Hematopoietic multipotent progenitor cell (in vitro differentiated cells): ENCODE measurements at places on chromosomes 1 and 21.

DNA sequence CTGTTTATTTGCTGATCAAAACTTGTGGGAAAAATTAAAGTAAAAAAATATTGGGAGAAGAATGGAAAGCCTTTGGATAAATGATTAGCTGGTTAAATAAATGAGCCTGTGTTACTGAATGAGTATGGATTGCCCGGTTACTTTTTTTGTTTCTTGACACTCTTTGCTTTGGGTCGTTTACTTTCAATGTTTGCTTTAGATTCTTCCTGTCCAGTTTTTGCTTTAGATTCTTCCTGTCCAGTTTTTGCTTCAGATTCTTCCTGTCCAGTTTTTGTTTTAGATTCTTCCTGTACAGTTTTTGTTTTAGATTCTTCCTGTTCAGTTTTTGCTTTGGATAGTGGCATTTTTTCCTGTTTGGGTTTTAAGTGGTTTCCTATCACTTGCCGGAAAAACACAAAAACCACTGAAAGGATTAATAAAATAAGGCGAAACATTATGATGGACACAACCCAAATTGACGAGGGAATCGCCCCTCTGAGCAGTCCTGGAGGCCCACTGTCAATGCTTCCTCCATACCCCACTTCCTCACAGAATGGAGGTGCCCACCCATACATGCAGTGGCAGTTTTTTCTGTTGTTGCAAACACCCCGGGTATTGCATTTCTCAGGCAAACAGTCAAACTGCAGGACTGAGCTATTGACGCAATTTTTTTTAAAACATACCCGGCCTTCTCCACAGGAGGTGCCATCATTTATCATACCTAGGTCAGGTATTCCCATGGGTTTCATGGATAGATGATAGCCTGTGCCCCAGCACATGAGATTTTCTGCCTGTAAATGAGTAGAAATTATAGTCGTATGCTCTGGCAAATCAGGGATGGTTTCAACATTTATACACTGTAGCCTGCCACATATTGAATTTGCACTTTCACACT is 2.3 kb downstream of the ADAM30 start:
- DNase-seq: no peak

DNA sequence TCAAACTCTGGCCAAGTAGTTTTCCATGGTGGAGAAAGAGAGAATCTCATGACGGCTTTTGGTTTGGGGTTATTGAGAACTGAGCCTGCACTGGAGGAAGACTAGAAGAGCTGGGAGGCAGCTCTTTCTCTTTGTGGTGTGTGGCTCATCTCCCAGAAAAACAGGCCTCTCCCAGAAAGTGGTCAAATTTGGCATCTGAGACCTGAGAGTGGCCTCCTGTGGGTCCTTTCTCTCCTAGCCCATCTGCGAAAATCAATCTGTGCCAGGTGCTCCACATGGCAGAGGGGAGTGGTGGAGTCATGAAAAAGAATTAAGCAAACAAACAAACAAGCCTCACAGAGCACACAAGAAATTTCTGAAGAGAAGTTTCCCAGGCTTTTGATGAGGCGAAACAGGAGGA is 305.0 kb downstream of the ST6GALNAC3 start:
- DNase-seq: no peak

- no peak for DNase-seq
These were observed 95.6 kb upstream of the SNX7 start for GRCh38 chr1:98565951-98566350.

DNA sequence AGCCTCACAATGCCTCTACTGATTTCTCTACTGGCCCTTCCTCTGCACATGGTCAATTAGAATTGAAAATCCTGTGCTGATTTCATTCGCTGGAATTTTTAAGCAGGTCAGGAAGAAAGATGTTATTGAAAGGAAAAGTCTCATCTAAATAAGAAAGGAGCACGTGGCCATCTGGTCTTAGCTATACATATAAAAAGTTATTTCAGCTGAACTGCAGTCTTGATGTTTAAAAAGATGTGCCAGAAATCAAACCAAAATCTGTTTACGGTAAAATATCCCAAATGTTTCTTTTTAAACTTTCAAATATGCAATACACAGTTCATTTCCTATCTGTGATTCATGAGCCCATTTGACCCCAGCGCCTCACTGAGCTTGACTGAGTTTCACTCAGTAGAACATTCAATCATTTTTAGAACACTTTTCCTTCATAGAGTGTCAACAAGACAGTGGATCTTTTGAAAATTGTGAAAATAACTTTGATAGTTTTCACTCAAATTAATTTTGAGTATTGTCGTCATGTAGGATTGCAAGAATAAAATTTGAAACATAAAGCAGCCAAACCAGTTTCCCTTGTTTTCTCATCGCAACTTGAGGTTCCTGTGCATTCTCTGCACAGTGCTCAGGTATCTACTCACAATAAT is 293.6 kb downstream of the PTPRC start:
- no peak for DNase-seq

DNA sequence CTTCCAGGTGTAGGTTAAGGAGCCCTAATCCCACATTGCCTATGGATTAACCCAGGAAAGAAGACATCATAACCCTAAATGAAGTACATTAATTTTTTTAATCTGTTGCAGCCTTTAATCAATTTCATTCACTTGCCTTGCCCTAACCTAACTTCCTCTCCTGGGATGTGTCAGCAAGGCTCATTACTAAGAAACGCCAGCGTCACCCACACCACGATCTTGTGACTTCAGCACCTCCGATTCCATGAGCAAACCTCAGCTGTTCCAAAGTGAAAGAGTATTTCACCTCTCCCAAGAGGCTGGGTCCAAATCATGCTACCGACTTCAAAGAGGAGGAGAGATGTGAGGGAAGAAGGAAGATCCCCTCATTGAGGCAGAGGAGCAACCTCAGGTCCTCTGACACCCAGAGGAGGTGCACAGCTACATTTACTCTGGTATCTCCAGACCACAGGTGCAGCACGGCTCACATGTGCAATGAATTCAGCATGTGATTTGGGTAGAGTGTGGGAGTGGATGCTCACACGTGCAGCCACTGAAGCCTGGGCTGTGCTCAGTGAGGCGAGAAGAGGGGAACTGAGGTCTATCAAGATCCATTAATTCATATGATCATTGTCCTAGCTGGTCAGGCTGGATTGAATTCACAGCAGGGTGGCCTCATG is 134.1 kb downstream of the SLC30A10 start:
- no peak for DNase-seq

GRCh38 chr21:43333298-43334062 is 93.5 kb downstream of the SIK1 start:
- DNase-seq: no peak

- DNase-seq: no peak
These were observed 26.2 kb downstream of the NEK2 start for GRCh38 chr1:211648980-211649934.

DNA sequence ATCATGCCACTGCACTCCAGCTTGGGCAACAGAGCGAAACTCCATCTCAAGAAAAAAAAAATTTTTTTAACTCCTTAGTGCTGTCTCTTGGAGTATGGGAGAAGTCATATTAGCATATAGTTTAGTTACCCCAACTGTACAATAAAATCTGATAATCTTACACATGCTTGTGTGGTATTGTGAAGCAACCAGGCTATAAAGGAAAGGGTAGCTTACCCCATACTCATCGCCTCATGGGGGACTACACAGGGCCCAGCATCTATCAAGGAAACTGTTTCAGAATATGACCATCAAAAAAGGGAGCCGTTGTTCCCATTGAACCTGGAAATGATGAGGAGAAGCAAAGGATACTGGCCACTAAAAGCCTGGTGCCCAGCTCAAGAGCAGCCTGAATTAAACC is 3.0 kb upstream of the TRAF3IP3 start:
- DNase-seq: no peak

- DNase-seq: no peak
These were observed 2.4 kb upstream of the ZRANB2 start for GRCh38 chr1:71083271-71083670.

GRCh38 chr1:89023026-89023425 is 360 bp upstream of the GBP3 start:
- no peak for DNase-seq
